ENCODE measurements at places on chromosomes 12 and 14. TPM values are rescaled to one million over a fixed set of nuclear protein-coding genes. Genes with fewer than 3 reads are reported as not detected.

Gene RIMBP2
- polyA plus RNA-seq, result not detected

Gene SFSWAP
- 22.6 TPM for polyA plus RNA-seq

Gene KRT78
- polyA plus RNA-seq, result not detected

Gene FNTB
- polyA plus RNA-seq, result 8.3 TPM

Gene SLC6A15
- polyA plus RNA-seq, result not detected

Gene PLEKHG7
- polyA plus RNA-seq, result not detected

Gene SLC8A3
- not detected for polyA plus RNA-seq

Gene ESPL1
- polyA plus RNA-seq, result not detected

Gene RTL1
- polyA plus RNA-seq, result not detected

Gene MDM1
- 15.7 TPM for polyA plus RNA-seq

Gene MPHOSPH9
- polyA plus RNA-seq, result 31.0 TPM

DNA sequence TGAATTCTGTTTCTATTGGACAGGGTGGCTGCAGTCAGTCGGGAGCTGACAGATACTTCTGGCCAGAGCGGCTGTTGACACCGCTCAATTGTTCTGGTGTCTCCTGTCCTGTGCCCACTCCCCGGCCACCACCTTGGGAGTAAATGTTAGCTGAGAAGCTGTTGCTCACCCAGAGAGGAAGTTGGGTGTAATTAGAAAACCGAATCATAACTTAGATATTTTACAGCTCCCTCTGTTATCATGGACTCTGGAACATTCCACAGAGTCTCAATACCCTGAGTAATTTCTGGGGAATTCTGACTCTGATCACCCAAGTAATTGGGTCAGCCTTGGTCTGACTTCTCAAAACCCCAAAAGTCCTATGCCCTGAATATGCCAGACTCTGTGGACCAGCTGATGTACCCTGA is 58.3 kb upstream of the RFLNA start:
- no peak for DNase-seq

DNA sequence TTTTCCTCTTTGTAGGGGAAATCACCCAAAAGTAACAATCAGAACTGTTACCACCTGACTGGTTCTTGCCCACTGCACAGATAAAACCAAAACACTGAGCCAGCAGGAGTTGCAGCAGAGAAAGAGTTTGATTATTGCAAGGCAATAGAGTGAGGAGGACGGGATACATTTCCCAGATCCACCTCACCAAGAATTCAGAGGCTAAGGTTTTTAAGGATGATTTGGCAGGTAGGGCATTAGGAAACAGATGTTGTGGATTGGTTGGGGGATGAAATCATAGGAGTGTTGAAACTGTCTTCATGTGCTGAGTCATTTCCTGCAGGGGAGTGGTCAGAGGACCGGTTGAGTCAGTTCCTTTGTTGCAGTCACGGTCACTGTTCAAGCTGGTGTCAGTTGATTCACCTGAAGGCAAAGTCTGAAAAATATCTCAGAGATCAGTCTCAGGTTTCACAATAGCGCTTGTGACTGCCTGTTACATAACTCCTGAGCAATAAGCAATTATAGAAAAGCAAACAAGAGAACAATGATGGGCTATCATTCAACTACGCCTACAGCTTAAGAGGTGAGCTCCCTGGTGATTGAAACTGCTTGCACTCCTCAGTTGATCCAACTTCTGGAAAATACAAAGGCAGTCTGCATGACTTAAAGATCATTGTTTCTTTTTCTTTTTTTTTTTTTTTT is 20.3 kb upstream of the AMN1 start:
- no peak for DNase-seq

- DNase-seq, result no peak
Observed at GRCh38 chr12:72502546-72502945, 230.4 kb downstream of the TRHDE start.

GRCh38 chr14:74019408-74020137 is 424 bp downstream of the BBOF1 start:
- no peak for DNase-seq

- DNase-seq, result no peak
Observed at GRCh38 chr14:90608281-90608680, 207.9 kb downstream of the TTC7B start.

GRCh38 chr12:2413999-2414792 is 361.4 kb downstream of the CACNA1C start:
- no peak for DNase-seq

DNA sequence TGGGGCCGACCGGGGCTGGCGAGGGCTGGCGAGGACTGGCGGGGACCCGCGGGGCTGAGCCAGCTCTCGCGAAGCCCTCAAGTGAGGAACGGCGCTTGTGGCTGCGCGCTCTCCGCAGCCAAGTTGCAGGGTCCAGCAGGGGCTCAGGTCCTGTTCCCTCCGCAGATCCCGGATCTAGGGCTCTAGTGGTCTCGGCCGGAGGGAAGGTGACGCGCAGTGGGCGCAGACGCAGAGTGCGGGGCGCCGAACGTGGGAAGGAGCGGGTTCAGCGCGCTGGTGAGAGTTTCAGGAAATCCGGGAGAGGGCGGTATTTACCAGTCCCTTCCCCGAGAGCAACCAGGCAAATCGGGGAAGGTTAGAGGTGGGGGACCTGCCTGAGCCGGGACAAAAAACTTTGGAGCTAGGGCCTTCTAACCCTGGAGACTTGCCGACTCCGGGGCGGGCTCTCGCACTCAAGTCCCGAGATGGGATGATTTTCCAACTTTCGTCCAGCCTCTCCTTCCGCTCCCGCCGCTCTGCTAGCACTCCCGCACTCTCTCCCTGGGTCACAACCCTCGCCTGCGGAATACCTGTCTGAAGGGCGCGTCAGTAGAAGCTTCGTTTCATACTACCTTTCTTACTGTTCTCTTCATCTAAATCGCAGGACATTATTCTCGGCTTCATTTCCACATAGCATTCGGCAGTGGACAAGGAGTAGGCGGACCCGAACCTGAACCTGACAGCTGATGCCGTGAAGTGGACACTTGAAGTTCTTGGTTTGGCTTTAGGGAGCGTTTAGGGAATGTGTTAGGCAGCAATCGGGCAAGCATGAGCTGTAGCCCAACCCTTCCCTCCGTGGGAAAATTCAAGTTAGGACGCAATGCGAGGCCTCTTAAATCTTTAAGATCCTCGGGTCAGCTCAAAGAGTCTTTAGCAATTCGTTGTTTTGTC is 13.6 kb upstream of the PAX9 start:
- no peak for DNase-seq

- no peak for DNase-seq
Observed at GRCh38 chr14:53948205-53948884, 8.3 kb downstream of the BMP4 start.

- no peak for DNase-seq
Observed at GRCh38 chr12:90682398-90682797, 272.6 kb downstream of the CCER1 start.

DNA sequence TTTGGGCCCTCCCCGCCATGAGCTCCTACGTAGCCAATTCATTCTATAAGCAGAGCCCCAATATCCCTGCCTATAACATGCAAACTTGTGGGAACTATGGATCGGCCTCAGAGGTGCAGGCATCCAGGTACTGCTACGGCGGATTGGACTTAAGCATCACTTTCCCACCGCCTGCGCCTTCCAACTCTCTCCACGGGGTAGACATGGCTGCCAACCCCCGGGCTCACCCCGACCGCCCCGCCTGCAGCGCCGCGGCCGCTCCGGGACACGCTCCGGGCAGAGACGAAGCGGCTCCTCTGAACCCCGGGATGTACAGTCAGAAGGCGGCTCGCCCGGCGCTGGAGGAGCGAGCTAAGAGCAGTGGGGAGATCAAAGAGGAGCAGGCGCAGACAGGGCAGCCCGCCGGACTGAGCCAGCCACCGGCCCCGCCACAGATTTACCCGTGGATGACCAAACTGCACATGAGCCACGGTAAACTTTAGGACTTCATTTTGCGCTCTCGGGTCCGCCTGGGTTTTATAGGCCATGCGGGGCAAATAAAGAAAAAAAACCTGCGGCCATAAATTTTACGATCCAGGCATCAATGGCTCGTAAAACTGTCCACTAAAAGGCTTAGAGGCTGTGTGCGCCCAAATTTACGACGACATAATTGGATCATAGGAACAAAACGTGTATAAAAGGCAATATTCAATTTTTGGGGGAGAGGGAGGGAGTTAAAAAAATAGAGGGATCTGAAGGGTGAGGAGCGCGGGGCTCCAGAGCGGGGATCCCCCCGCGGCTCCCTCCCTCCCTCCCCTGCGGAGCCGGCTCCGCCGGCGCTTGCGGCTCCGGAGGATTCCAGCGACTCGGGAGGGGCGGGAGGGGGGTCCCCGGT is 493 bp downstream of the HOXC5 start:
- DNase-seq, result no peak

GRCh38 chr12:124940143-124940392 is 25.6 kb upstream of the UBC start:
- DNase-seq, result no peak

DNA sequence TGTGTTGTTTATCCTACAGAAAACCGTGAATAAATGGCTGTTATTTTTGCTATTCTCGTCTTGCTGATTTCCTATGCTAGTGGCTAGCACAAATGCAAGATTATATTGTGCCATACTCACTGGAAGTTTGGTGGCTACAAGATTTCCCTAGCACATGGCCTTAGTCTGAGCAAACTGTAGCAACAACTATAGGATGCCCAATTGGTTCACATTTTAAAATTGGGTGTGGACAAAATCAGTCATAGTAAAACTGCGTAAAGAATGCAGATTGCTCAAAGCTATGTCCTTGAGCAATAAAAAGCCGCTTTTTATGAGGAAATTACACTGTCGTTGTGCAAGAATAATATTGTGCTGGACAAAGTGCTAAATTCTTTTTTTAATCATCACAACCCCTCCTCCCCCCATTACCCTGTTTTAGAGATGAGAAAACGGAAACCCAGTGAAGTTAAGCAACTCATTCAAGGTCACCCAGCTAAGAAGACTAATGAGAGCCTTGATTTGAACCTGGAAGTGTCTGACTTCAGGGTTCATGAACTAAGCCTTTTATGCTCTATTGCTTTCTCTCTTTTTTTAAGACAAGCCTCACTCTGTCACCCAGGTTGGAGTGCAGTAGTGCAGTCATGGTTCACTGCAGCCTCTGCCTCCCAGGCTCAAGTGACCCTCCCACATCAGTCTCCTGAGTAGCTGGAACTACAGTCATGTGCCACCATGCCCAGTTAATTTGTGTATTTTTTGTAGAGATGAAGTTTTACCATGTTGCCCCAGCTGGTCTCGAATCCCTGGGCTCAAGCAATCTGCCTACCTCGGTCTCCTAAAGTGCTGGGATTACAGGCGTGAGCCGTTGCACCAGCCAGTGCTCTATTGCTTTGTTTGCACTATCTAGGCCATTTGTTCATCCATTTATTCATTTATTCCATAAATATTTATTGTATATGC is 73.6 kb downstream of the SRGAP1 start:
- no peak for DNase-seq

- DNase-seq, result no peak
Observed at GRCh38 chr12:104909761-104910160, 48.3 kb downstream of the SLC41A2 start.

DNA sequence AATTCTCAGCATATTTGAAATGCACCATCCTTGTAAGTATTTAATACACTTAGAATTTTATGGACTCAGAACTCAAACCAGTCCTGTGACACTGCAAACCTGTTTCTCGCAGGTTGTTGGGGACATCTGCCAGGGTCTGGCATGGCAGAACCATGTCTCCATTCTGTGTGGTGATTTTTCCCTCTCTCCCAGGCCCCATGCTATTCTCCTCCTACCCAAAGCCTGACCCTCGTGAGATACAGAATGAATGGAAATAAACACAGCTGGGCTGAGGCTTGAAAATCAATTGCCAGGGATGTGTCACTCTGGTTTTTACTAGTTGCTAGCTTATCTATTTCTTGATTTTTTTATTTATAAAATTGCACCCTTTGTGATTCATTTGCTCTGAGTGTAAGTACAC is 19.8 kb downstream of the TPH2 start:
- DNase-seq, result no peak

DNA sequence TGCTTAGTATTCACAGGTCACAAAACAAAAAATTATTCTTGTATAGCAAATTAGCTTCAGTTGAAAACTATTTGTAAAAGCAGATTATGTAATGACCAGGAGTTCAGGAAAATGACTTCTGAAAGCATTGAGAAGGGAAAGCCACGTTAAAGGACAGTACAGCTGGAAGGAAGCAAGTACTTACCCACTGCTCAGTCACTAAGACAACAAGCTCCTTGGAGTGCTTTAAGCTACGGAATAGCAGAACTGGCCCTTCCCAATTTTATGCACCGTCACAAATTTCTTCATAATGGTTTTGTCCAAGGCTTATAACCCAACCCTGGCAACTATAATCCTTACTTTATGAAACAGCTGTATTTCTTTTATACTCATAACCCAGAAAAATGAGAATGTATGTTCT is 13.0 kb upstream of the SNAPC1 start:
- DNase-seq, result no peak

DNA sequence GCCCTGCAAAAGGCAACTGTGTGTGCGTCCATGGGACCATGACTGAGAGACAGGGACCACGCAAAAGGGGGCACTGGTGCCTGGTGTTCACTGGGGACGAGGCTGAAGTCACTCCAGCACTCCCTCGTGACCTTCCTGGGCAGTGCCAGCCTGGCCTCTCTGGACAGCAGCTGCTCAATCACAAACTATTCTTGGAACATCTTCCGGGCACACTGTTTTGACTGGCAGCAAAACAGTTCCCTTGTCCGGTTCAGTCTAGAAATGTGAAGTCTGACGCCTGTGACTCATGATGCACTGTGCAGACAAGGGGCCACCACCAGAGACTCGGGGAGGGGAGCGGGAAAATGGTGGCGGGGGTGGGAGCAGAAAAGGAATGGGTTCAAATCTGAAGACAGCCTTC is 20.8 kb downstream of the SNRNP35 start:
- DNase-seq, result no peak

DNA sequence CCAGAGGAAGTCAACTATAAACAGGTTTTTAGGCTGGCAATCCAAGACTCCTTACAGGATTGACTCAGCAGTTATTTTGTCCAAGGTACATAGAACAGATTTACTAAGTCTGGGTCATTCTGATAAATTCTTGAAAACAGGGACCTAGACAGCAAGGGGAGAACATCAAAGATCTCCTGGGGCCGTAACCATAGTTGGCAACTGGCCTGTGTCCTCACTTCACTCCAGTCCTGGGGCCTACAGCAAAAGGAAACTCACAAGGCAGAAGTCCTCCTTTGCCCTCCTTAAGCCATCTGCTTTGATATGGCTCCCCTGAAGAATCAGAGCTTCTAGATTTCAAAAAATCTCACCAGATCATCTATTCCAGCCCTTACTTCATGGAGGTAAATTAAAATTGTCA is 207.2 kb upstream of the IGF1 start:
- DNase-seq, result no peak

DNA sequence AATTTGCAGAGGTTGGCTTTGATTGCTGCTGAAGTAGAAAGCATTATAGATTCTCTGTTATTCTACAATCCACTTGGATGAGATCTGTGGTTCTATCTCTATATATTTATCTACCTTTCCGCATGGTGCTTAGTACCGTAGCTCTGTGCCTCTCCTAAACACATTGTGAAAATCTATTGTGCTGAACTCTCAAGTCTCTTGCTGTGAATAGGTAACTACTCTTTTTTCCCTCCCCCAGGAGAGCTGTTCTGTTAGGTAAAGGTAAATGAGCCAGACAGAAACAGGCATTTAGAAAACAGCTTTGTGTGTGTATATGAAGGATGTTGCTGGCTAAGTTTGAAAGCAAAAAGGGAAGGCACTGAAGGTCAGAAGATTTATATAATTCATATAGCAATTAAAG is 112.6 kb downstream of the BRMS1L start:
- no peak for DNase-seq

GRCh38 chr12:7210642-7211151 is 21.2 kb downstream of the PEX5 start:
- DNase-seq, result no peak

- no peak for DNase-seq
Observed at GRCh38 chr12:116194935-116195431, 82.5 kb downstream of the MED13L start.

- DNase-seq, result no peak
Observed at GRCh38 chr12:95624589-95624988, 73.3 kb upstream of the USP44 start.

GRCh38 chr14:50070230-50070629 is 46.1 kb downstream of the VCPKMT start:
- no peak for DNase-seq
